ENCODE measurements at places on chromosomes 2 and 18. TPM values are rescaled to one million over a fixed set of nuclear protein-coding genes. Genes with fewer than 3 reads are reported as not detected.

ST6GAL2 gene
- total RNA-seq: 19.0 TPM

ARHGEF4 gene
- total RNA-seq: 7.7 TPM

DSG1 gene
- total RNA-seq: not detected

CYP27A1 gene
- total RNA-seq: 0.34 TPM

PRKD3 gene
- 13.0 TPM for total RNA-seq

C2orf66 gene
- total RNA-seq: 0.07 TPM

AQP12A gene
- not detected for total RNA-seq

KIF3C gene
- total RNA-seq: 46.7 TPM

CD8B2 gene
- not detected for total RNA-seq

NFATC1 gene
- 6.0 TPM for total RNA-seq

NEUROD1 gene
- not detected for total RNA-seq

GPR75 gene
- total RNA-seq: 1.5 TPM

ICOS gene
- total RNA-seq: not detected

RIT2 gene
- not detected for total RNA-seq

C2orf72 gene
- total RNA-seq: 6.5 TPM

CHRNA1 gene
- total RNA-seq: not detected

PHOSPHO2 gene
- 3.1 TPM for total RNA-seq

CHMP1B gene
- 50.2 TPM for total RNA-seq

LGALSL gene
- 14.5 TPM for total RNA-seq

CABYR gene
- total RNA-seq: 11.7 TPM

PLGLB1 gene
- 0.76 TPM for total RNA-seq

BOLL gene
- not detected for total RNA-seq

RESP18 gene
- not detected for total RNA-seq

RAX gene
- not detected for total RNA-seq

SLC35F5 gene
- 58.1 TPM for total RNA-seq

HNMT gene
- 0.28 TPM for total RNA-seq

AFF3 gene
- 0.06 TPM for total RNA-seq

MYO1B gene
- 82.7 TPM for total RNA-seq

CMPK2 gene
- 1.00 TPM for total RNA-seq

GPAT2 gene
- not detected for total RNA-seq

HOXD9 gene
- 1.7 TPM for total RNA-seq

C2orf15 gene
- total RNA-seq: 0.45 TPM

DSC1 gene
- not detected for total RNA-seq

CDCA7 gene
- total RNA-seq: 47.0 TPM

TRIM43B gene
- not detected for total RNA-seq

ST8SIA5 gene
- total RNA-seq: 0.02 TPM

ADRA2B gene
- 0.08 TPM for total RNA-seq

UBE2F gene
- total RNA-seq: 49.8 TPM

SLC16A14 gene
- total RNA-seq: 1.4 TPM

LIMS3 gene
- not detected for total RNA-seq

OR6B2 gene
- not detected for total RNA-seq

RGPD3 gene
- 0.13 TPM for total RNA-seq

POTEC gene
- total RNA-seq: not detected

PTPN2 gene
- total RNA-seq: 21.5 TPM

DNAJC10 gene
- total RNA-seq: 52.2 TPM

SNED1 gene
- total RNA-seq: 0.43 TPM

TMEFF2 gene
- total RNA-seq: 0.29 TPM

RAPH1 gene
- 5.7 TPM for total RNA-seq

BCL11A gene
- 0.04 TPM for total RNA-seq

FSHR gene
- not detected for total RNA-seq

INHA gene
- total RNA-seq: 0.38 TPM
